GM12878 (cell line): ENCODE measurements at places on chromosomes 11 and 22.

DNA sequence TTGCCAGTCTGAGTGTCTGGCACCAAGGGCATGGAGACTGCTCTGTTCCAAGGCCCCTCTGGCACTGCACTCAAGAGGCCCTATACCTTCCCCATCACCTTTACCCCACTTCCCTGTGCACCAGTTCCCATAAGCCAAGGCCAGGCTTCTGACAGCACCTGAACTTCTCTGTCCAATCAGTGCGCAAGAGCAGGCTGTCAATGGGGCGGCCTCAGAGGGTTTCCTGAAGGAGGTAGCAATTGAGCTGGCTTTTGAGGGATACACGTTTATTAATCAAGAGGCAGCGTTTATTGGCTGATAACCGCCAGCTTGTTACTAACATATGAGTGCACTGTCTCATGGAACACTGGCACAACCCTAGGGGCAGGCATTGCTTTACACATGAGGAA, 2.1 kb downstream of the SH3BP1 start:
- no peak for DNase-seq

- no peak for DNase-seq
Observed at GRCh38 chr22:46634011-46634699, 14.0 kb downstream of the GRAMD4 start.

GRCh38 chr11:64544616-64545296, 46.3 kb upstream of the SLC22A12 start:
- DNase-seq = no peak

GRCh38 chr11:16942342-16942741, 71.9 kb downstream of the PLEKHA7 start:
- DNase-seq = no peak

DNA sequence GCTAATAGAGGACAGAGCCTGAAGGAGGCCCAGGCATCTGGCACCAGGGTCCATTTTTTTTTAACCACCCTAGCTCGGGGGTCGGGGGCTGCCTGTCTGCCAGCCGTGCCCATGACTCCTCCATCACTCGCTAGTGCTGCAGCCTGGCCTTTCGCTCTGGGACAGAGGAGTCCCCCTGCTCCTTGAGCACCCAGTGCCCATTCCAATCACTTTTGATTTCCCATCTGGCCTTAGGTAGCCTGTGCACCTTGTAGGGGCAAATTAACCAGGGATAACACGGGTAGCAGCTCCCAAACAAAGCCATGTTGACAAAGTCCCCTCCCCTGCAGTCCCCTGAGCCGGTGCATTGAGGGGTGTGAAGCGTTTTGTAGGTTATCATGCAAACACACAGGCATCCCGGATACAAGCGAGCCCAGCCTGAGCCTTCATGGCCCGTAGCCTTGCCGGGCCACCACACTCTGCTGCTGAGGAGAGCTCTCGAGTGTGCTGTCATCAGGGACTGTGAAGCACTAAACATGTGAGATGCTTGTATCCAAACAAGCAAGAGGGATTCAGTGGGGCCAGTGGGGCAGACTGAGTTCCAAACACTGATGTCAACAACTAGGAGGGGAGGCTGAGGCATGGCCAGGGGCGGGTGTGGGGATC, 208.7 kb downstream of the DSCAML1 start:
- no peak for DNase-seq

- DNase-seq = no peak
Observed at GRCh38 chr11:126165311-126165720, 46.1 kb downstream of the RPUSD4 start.

DNA sequence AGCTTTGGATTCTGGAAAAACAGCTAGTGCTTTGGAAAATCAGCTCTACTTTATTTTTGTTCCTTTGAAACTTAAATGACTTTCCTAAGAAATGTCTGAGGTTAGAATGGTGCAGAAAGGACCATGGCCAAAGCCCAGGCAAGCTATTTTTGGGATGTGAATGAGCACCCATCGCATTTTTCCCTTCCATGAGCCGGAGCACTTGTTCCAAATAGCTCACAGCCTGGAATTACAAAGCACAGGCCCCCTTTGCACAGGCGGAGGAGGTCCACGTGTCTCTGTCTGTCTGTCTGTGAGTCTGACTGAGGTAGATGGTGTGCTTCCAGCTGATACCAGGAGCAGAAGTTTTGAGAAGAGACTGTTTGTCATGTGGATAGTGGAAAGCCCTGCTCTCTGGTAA, 50.7 kb downstream of the MICAL2 start:
- DNase-seq = no peak

DNA sequence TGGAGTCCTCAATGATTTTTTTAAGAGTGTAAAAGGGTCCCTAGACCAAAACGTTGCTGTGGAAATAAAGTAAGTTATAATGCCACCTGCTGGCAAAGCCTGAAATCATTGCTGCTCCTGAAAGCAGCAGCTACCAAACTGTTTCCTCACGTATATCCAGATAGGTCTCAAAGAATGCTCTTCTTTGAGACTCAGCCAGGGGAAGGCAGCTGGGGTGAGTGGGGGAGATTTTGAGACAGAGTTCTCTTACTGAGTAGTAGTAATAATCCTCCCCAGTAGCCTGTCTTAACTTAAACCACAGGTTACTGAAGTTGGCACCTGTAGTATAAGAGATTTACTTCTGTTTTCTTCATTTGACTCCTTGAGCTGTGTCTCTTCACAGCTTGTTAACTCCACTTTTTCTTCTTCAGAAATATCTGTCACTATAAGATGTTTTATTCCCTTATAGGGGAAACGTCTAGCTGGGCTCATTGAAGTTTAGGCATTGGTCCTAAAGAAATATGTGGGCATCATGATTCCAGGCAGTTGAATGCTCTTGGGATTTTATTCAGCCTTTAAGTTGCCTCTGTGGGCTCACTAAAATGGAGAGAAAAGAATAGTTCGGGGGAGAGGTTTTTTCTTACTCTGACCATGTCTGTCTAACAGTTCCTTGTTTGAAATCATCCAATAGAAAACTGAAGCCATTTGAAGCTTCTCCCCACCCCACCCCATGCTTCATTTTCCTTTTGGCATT, 77.9 kb downstream of the BTBD10 start:
- peak; percentile 3 for DNase-seq

GRCh38 chr11:112508750-112509149, 248.1 kb upstream of the PLET1 start:
- no peak for DNase-seq

- DNase-seq = no peak
Observed at GRCh38 chr11:569158-569885, 6.9 kb upstream of the PHRF1 start.

DNA sequence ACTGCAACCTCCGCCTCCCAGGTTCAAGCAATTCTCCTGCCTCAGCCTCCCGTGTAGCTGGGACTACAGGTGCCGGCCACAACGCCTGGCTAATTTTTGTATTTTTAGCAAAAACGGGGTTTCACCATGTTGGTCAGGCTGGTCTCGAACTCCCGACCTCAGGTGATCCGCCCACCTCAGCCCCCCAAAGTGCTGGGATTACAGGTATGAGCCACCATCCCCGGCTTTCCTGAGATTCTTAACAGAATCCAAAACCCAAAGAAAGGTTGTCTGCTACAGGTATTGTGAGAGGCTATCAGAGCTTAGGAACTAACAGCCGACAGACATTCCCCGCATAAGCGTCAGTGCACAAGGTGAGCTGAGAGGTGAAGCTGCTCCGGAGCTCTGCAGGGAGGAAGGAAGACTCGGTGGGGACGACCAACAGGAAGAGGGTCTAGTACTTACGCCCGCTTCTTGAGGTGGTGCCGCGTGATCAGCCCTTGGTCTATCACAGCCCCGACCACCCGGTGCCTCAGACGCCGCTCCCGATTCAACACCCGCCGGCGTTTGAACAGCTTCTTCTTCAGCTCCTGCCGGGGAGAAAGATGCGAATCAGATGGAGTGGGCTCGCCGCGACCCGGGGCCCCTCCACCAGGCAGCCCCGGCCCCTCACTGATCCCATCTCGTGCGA, 470 bp downstream of the C11orf98 start:
- DNase-seq = no peak

GRCh38 chr11:122796128-122796717, 42.1 kb upstream of the CRTAM start:
- no peak for DNase-seq

GRCh38 chr11:44729713-44730112, 3.0 kb downstream of the TSPAN18 start:
- no peak for DNase-seq
